ENCODE measurements at places on chromosomes 7 and 10.

- no peak for DNase-seq
These were observed 87.4 kb downstream of the CCNY start for GRCh38 chr10:35423505-35424306.

DNA sequence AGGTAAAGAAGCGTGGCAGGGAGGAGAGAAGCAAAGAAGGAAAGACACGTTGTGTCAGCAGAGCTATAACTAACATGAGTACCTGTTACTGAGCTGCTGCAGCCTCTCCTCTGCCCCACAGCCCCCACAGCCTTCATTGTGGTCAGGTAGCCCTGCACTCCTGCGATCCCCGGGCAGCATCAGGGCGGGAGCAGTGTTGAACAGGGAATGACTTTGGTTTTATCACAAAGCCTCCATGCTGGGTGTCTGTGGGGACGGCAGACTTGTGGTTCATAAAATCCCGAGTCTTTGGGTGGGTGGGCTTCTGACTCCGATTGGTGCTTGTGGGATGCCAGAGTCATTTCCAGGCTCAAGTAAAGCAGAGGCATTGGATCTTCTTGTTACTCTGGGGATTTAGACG is 14.8 kb upstream of the PRKAG2 start:
- no peak for DNase-seq

GRCh38 chr10:26052326-26052725 is 118.3 kb downstream of the MYO3A start:
- no peak for DNase-seq

DNA sequence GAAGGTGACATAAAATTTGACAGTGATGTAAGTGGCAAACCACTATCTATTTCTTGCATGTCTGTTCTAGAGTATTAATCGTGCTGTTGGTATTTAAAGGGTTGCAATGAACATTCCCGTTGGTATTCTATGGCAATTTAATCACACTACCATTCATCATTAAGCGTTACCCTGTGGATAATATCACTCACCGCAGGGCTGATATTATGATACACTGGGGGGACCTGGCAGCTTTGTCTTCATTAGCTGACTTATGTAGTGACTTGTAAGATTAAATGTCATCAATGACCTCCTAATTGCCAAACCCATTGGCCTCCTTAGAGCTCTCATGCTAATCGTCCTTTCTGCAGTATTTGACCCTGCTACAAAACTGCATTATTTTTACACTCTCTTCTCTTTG is 624.5 kb upstream of the VSTM2A start:
- DNase-seq: no peak

GRCh38 chr10:130194194-130194990 is 58.2 kb downstream of the GLRX3 start:
- DNase-seq: no peak

- no peak for DNase-seq
These were observed 43.0 kb downstream of the LOXL4 start for GRCh38 chr10:98224996-98225395.

DNA sequence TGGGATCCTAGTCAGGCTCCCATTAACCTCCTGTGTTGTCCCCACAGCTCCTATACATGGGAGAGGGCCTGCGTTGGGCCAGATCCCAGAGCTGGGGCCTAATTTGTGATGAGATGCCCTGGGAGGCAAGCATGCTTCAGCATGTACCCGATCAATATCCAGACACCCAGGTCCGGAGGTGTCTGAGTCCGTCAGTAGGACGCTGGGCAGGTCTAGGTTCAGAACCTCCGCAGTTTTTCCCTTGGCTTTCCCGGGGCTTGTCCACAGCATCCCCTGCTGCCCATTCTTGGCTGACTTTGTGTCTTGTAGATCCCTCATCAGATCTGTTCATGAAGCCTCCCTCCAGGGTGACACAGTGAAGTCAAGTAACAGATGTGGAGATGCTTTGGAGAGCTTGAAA is 32.7 kb upstream of the RBAK start:
- DNase-seq: no peak

DNA sequence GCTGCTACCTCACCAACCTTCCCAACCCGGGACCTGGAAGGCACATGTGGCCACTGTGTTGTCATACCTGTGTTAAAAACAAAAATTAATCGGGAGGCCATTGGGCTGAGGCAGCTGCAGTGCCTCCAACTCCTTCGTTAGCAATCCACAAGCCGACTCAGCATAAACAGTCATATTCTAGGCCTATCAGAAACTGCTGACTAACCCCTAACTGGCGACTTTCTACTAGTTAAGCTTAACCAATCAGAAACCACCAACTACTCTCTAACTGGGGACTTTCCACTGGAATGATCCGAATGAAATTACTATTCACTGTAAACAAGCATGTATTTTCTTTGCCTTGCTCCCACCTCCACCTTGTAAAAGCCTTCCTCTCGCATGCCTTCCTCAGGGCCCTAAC is 14.1 kb upstream of the TMEM72 start:
- DNase-seq: no peak

GRCh38 chr10:58280477-58280876 is 11.5 kb downstream of the CISD1 start:
- DNase-seq: no peak

DNA sequence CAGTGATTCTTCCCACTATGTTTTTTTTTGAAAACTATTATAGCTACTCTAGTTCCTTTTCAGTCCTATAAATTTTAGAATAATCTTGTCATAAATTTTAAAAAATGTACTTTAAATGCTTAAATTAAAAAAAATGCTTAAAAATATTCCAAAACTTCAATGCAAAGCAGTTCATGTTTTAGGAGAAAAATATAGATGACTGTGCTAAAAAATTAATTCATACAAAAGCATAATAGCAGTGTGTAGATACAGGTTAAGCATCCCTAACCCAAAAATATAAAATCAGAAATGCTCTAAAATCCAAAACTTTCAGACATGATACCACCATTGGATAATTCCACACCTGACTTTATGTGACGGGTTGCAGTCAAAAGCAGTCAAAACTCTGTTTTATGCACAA is 12.8 kb downstream of the STEAP4 start:
- no peak for DNase-seq

DNA sequence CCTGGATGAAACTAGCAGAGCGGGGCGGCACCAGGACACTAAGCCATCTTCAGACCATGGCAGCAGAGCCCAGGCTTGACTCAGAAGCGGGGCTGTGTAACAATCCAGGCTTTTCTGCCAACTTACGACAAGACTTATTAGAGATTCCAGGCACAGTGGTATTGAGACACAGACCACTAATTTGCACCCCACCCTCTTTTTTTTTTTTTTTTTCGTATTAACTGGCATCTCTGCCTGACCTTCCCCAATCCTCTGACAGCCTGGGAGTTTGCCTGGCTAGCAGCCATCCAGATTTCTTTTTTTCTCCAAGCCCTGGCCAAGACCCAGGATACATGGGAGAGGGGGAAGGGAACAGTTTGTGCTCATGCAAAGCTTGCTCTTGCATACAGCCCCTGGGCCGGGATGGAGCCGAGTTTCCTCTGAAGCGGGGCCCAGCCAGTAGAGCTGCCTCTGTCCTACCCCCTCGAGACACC is 182.4 kb downstream of the PLXNA4 start:
- DNase-seq: no peak

GRCh38 chr10:105328503-105329133 is 687.5 kb downstream of the SORCS3 start:
- no peak for DNase-seq

GRCh38 chr7:114787556-114787955 is 134.3 kb upstream of the MDFIC start:
- DNase-seq: no peak

- DNase-seq: no peak
These were observed 120.6 kb downstream of the NEBL start for GRCh38 chr10:20776384-20777118.

GRCh38 chr7:48182718-48183369 is 11.6 kb downstream of the ABCA13 start:
- DNase-seq: no peak

- no peak for DNase-seq
These were observed 44.1 kb upstream of the LBX1 start for GRCh38 chr10:101273330-101273729.

DNA sequence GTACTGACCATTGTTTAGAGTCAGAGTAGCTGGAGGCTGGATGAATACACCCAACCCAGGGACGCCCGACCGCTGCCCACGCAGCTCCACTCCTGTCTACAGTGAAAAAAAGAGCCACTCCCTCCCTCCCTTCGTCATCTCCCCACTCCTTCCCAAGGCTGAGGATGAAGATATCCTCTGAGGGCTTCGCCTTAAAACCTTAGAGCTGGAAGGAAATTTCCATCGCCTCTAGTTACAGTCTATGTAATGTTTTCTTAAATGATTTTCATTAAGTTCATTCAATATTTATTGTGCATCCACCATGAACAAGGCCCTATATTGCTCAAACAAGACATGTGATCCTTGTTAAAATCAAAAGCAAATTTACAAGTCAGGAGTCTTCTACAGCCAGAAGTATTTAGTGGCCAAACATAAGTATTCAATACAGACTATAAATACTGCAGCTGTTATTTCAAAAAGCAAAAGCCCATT is 11.3 kb upstream of the SLIT1 start:
- DNase-seq: no peak

DNA sequence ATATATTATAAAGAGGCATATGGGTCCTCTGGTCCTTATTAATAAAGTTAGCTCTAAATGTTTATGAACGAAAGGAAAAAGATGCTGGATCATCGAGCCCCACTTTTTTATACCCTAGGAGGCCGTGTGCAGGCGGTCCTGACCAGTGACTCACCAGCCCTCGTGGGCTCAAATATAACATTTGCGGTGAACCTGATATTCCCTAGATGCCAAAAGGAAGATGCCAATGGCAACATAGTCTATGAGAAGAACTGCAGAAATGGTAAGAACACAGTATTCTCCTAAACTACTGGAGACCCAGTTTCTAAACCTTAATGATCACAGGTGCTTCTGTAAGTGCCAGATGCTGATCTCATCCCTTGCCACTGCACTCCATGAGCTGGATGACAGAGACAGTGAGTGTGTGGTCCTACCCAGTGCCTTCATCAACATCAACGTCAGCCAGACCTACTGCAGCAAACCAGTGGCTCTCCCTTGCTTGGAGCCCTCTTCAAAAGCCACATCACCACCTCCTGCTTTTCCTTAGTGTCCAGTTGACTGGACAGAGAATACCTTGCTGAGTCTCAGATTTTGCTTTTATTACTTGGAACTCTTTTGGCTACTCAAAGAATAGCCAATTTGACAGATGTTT is 7.6 kb downstream of the GPNMB start:
- DNase-seq: no peak

DNA sequence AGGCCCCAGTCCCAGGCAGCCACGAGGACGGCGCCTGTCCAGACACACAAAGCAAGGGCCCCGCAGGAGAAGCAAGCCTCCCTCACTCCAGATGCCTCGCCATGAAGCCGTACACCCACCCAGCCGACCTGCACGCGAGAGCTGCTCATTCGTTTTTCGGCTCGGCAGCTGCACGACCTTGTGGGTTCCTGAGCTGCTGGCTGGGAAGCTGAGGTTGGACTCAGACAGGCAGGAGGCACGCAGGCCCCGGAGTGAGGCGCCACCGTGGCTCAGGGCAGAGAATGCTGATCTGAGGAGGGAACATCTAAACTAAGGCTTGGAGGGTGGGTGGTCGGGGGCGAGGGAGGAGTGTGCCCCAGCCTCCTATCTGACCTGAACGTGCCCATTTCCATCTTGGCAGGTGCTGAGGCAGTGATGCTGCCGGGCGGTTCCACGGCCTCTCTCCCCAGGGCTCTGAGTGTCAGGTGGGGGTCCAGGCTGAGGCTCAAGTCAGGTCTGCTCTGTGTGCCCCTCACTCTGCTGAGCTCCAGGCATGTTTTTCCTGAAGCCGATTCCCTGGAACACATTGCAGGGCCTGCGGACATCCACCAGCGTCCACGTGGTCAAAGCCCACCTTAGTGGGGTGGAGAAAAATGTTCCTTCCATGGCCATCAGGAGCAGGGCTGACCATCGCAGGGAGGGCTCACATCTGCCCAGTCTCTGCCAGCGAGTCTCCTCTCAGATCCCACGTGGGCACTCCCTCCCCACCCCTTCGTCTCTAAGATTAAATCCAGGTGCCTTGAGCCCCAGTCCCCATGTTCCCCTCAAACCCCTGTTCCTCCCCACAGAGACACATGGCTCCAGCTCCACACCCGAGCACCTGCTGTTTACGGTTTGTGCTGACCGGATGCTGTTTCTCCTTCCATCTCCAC is 28.1 kb upstream of the FAM20C start:
- no peak for DNase-seq

DNA sequence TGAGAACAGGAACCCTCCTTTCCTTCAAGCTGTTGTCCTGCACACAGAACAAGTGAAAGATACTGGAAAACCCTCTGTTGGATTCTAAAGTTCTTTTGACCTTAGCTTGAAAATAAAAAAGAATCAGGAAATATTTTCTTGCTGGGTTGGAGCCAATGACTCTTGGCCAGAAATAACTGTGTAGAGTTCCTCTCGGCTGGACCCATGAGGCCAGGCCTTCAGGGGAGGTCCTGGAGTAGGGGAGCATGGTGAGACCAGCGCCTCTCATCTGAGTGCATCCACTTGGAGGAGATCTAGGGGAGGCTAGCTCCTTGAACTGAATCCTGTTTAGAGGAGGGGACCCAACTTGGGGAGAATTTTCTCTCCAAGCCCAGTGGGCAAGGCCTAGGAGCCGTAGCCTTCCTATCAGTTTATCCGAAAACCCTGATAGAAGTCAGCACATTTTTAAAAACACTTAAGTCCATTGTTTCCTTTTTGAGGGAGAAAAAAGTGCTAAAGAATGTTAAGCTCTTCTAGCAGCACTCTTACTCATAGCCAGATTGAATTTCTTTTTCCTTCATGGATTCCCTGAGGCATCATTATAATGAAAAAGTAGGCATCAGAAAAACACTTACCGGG is 635.7 kb upstream of the ANKRD30A start:
- DNase-seq: no peak

DNA sequence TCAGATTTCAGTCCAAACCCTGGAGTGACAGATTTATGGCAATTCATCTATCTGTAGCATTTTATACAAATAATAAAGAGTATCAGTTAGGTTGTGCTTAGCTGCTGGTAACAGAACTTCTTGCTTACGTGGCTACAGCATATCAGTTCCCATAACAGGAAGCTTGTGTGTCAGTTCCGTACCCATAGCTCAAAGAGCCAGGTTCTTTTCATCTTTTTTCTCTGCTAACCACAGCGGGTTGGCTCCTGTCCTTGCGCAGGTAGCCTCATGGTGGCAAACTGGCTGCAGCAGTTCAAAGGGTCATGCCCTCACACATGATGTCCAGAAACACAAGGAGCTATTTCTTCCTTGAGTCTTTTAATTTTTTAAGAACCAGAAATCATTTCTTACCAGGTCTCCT is 1041.8 kb downstream of the GATA3 start:
- no peak for DNase-seq

Measured in NCI-H2029 (cell line).